Activated T-cell treated with anti-CD3 and anti-CD28 coated beads for 24 hours (primary cell): ENCODE measurements at places on chromosomes 16 and 17.
A peak's percentile ranks its signal among the peaks of the same experiment; 100 is the strongest.

GRCh38 chr17:77590951-77591735 is 367.4 kb upstream of the TNRC6C start:
- DNase-seq = no peak

GRCh38 chr17:67041941-67042899 is 2.1 kb upstream of the CACNG1 start:
- no peak for DNase-seq

GRCh38 chr17:2459917-2460271 is 51.8 kb downstream of the METTL16 start:
- no peak for DNase-seq

GRCh38 chr17:56185491-56186221 is 32.4 kb downstream of the ANKFN1 start:
- DNase-seq = no peak

DNA sequence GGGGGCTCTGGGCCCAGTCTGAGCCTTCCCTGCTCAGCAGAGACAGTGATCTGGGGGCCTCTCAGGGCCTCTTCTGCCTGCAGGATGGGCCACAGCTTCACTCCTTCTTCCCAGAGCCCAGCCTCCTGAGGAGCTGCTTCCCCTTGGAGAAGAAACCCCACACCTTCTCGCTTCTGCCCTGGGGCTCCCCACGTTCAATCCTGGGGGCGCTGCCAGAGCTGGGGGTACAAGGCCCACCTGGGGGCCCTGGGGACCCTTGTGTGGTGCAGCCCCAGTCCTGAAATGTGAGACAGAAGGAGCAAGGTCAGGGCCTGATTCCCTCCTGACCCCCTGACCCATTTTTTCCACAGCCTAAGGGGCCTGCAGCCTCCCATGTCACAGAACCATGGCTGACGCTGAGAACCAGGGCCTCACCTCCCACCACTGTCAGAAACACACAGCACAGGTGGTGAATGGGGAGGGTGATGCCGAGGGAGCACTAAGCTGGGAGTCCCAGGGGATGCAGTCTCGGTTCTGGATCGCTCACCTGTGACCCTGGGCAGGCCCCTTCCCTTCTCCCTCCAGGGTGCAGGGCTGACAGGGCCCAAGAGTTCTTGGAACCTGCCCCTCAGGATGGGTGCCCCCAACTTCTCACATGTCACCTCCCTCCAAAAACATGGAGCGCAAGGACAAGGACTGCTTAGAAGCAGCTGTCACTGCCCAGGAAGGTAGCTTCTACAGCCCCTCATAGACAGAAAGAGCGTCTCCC is 21.6 kb upstream of the MPO start:
- DNase-seq = no peak

GRCh38 chr16:11105038-11105903 is 150.7 kb downstream of the SOCS1 start:
- DNase-seq = no peak

GRCh38 chr17:64504769-64505339 is 1.2 kb downstream of the DDX5 start:
- DNase-seq = no peak

DNA sequence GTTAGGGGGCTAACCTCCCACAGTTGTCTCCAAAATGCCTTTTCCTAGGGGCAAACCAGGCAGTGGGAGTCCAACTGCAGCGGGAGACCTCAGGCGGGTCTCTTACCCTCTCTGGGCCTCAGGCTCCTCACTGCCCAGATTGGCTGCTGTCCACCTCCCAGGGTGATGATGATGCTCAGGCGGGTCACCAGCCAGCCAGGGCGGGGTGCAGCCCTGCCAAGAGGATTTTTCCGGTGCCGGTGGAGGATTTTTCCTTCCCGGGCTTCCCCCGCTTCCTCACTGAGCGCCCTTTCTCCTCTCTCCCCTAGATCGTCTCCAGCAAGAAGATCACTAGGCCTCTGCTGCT is 22.8 kb downstream of the CPNE2 start:
- DNase-seq = no peak

- DNase-seq = no peak
These were observed 7.4 kb upstream of the B9D1 start for GRCh38 chr17:19369846-19370492.

GRCh38 chr17:65071861-65072260 is 15.3 kb upstream of the GNA13 start:
- DNase-seq = no peak

- peak; percentile 74 for DNase-seq
These were observed at the start of gene PAQR4 for GRCh38 chr16:2968738-2969544. Gene PAQR4 (plus strand): TSS chr16:2969348. CDS start chr16:2969675, 327 bp downstream.

GRCh38 chr17:76268991-76269981 is 4.1 kb downstream of the UBALD2 start:
- DNase-seq = no peak

- no peak for DNase-seq
These were observed 536 bp downstream of the TMC6 start for GRCh38 chr17:78127888-78128550.

DNA sequence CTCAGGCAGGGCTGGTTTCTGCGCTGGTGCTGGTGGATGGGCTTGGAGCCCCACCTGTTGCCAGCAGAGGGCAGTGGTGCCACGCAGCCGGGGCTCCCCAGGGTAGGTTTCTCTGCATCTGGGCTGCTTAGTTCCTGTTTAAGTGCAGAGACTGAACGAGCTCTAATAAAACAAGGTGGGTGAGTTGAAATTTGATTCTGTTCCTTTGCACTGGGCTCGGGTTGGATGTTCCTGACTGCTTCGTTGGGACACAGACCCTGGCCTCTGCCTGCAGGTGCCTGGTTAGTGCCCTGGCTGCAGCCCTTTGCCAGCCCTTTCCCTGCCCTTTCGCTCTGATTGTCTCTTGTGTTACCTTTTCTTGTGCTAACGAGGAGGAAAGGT is 30.0 kb downstream of the TBCD start:
- DNase-seq = peak; percentile 71

- no peak for DNase-seq
These were observed 20.9 kb downstream of the ANKFN1 start for GRCh38 chr17:56173958-56174835.

DNA sequence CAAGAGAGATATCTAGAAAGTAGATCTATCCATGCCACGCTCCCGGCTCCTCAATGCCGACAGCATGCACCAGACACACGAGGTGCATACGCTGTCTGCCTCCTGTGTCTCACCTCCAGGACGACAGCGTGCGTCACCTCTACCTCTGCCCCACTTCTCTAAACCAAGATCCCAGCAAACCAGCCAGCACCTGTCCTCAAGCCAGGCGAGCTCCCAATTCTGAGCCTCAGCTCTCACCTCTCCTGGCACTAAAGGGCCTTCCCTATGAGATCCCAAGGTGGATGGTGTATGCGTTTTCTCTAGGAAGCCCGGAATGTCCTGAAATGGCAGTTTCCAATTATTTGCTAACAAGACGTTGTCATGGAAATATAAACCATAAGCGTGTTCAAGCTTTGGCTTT is 36.2 kb upstream of the RCVRN start:
- no peak for DNase-seq

DNA sequence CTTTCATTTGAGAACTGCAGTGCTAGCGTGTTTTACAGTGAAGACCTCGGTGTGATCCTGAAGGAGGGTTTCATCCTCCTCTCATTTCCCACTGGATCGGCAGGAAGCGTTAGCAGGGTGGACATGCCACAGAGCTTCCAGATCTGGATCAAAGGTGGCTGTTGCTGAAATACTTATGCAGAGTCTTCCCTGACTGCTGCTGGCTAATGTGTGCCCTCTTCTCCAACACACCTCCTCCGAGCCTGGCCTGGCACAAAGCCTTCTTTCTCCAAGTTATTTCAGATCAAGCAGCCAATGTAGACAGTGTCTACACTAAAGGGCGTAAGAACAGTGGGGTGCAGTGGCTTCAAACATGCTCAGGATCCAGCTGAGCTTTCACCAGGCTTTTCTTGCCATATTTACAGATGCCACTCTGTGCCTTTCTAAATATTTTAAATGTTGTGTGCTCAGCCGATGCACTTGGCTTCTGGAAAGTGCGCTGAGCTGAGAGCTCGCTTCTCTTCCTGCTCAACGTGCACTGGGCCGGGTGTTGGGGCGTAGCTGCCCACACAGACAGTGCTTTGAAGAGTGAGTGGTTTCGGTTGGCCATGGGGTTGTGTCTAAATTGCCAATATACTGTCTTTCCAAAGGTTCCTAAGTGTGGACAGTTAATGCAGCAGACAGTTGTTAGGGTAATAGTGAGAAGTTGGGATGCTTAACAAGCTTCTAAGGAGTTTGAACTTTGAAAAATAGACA is 2.1 kb downstream of the ZNF750 start:
- no peak for DNase-seq

DNA sequence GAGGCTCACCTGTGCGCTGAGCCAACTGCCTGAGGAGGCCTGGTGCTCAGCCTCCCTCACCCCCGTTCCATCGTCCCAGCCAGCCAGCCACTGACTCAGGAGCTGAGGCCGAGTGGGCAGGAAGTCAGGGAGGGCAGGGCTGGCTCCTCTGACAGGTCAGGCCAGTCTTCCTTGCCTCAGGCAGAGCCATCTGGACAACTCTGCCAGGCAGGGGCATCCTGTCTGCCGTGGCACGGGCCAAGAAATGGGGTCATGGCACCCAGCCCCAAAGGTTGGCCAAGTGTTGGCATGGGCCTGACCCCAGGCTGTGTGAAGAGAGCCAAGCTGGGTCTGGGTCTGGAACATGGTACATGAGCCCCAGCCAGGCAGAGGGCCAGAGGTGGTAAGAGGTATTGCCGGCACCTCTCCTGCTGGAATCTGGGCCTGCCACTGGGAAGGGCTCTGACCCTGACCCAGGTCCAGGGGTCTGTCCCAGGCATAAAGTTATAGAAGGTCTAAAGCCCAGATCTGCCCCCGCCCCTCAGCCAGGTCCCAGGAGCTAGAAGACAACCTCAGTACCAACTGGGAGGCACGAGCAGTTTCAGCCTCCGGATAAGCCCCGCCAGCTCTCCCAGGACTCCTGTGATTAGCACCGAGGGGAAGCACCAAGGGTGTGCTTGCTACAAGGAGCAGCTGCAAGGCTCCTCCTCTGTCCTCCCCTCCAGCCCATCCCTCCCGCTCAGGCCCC is 2.5 kb upstream of the VASN start:
- DNase-seq = no peak

DNA sequence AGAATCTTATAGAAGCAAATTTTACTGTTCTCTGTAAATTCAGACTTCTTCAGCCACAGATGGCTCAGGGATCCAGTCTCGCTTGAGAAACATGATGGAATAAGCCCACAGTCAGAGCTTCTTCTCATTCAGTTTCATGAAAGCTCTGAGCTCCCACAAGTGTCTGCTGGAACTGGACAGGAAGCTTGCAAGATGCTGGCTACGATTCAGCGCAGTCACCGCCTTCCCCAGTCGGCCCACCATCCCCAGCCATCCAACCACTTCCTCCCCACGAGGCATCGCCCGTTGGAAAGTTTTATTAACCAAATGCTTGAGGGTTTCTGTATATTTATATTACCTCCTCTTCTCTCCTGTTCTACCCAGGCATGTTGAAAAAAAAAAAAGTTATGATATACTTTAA is 171.7 kb downstream of the ZFHX3 start:
- DNase-seq = no peak

DNA sequence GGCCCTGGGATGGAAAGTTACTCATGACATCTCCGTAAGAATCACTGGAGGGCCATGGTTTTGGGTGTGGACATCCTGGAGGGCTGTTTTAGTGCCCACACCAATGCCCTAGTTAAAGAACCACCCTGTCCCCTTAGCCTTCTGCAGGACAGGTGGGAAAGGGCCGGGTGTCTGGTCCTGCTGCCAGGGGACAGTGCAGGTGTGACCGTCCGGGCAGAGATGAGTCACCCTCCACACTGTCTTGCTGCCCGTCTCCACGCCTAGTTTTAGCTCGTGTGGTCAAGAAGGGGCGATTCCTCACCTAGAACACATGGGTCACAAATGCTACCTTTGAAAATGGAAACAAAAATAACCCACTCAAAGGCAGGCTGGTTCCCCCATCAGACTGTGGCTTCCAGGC is 17.0 kb downstream of the CEP295NL start:
- DNase-seq = no peak

DNA sequence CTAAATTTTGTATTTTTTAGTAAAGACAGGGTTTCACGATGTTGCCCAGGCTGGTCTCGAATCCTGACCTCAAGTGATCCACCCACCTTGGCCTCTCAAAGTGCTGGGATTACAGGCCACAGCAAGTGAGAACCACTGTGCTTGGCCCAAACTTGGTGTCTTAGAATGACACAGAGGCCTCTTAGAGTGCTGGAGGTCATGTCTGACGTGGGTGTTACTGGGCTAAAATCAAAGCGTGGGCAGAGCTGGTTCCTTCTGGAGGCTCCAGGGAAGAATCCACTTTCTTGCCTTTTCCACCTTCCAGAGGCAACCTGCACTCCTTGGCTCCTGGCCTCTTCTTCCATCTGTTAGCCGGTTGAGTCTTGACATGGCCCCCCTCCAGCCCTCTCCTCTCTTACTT is 53.8 kb downstream of the IRF8 start:
- DNase-seq = no peak

DNA sequence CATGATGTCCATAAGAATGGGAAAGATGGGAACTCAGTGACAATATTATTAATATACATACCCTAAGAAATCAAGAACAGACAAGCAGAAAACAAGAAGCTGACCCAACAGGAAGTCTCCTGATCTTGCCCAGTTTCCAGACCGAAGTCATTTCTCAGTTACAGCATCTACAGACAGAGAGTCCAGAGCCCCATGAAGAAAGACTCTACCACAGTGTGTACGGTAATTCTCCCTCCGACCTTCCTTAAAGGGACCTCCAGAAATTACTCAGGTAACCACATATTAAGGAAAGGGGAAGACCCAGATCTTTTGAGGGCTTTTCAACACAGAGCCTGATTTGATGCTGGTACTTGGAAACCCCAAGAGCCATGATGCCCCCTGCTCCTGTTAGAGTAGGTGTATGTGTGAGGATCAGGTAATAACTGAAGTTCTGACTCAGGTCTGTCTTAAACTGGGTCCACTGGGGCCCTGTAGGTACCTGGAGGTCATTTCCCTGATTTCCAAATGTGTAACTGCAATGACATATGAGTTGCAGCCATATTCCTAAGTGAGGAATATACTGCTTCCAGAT is 132.4 kb downstream of the ABCA8 start:
- DNase-seq = no peak

DNA sequence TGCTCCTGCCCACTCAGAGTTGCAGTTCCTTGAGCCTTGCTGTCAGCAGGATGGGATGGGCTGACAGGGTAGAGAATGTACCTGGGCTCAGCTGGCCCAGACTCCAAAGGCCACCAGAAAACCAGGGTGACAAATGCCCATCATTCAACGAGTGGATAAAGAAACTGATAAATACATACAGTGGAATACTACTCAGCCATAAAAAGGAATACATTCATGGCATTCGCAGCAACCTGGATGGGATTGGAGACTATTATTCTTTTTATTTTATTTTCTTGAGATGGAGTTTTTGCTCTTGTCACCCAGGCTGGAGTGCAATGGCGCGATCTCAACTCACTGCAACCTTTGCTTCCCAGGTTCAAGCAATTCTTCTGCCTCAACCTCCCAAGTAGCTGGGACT is 19.9 kb downstream of the SGSM2 start:
- no peak for DNase-seq

- no peak for DNase-seq
These were observed 75.9 kb downstream of the PRKCA start for GRCh38 chr17:66378296-66378695.

GRCh38 chr17:73349138-73349537 is 37.3 kb upstream of the CDC42EP4 start:
- DNase-seq = no peak

GRCh38 chr17:29576214-29577000 is 7.9 kb downstream of the TP53I13 start:
- DNase-seq = no peak
